ENCODE measurements at places on chromosomes 5 and 9.

DNA sequence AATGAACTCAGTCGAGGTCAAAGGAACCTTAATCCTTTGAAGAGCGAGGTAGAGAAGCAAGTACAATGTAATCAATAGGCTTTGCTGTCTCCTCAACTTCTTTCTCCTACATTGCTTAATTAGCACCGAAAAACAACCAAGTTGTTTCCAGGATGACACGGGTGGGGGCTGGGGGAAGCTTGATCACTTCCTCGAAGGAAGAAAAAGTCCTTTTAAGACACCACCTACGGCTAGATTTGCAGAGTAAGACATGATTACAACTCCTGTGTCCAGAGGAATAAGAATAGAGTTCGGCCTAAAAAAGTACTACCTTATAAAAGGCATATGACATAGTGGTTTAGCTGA is 811 bp upstream of the ARRDC3 start:
- no peak for DNase-seq

GRCh38 chr5:133367984-133368383 is 244.4 kb downstream of the FSTL4 start:
- DNase-seq, result no peak

GRCh38 chr5:80810425-80810824 is 149.7 kb upstream of the RASGRF2 start:
- DNase-seq, result no peak

- no peak for DNase-seq
These were observed 34.8 kb upstream of the TMEM250 start for GRCh38 chr9:136153381-136154065.

GRCh38 chr9:95171596-95171995 is 145.9 kb downstream of the FANCC start:
- no peak for DNase-seq

GRCh38 chr9:29778281-29778849 is 2205.1 kb upstream of the C9orf72 start:
- DNase-seq, result no peak

- DNase-seq, result no peak
These were observed 818 bp downstream of the PCDHGA10 start for GRCh38 chr5:141413540-141414069.

- DNase-seq, result no peak
These were observed 305.0 kb downstream of the RAB3C start for GRCh38 chr5:58887721-58888409.

DNA sequence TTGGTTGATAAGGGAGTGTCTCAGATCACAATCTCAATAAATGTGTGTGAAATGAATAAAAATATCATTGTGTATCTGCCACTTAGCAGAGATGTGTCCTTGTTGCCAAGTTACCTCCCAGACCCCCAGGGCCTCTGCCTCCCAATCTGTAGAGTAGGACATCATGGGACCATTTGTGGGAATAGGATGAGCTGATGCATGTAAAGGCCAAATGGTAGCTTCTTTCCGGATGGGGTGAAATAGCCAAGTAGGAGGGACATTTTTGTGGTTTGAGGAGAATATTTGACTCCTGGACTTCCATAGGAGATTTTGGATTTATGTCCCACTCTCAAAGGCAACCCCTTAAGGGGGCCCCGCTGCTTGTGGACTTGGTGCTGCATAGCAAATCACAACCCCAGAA is 82.6 kb upstream of the HRH2 start:
- DNase-seq, result no peak

GRCh38 chr5:121027636-121028035 is 563.5 kb downstream of the PRR16 start:
- DNase-seq, result no peak

DNA sequence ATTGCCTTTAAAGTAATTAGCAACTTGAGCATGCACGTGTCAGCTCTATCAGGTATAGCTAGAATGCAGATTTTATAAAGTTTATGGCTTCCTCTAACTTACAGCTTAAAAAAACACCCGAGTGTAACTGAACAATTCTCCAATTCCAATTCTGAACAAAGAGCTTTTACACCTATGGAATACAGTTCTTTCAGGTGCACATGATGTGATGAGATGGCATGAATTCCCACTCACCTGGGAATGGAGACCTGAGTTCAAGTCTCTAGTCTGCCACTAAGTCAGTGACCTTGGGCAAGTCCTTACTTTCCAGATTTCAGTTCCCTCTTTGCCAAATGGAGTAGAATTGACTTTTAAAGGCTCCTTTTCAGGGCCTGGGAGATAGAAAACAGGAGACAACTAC is 1.8 kb downstream of the ZFAND5 start:
- no peak for DNase-seq

DNA sequence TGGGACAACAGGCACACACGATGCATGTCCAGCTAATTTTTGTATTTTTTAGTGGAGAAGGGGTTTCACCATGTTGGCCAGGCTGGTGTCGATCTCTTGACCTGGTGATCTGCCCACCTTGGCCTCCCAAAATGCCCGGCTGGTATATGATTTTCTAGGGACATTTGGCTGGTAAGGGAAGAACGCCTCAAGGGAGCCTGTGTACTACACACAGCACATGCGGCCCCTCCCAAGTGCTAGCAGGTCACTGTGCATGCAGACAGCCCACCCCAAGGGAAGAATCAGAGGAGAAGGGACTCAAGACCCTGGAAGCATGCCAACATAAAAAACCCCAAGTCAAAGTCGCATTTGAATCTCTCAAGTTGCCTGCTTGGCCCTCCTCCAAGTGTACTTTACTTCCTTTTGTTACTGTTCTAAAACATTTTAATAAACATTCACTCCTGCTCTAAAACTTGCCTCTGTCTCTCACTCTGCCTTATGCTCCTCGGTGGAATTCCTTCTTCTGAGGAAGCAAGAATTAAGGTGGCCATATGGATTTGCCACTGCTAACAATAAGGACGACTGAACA is 24.3 kb upstream of the OTULINL start:
- no peak for DNase-seq

GRCh38 chr5:160071516-160071915 is 47.7 kb downstream of the PWWP2A start:
- no peak for DNase-seq

DNA sequence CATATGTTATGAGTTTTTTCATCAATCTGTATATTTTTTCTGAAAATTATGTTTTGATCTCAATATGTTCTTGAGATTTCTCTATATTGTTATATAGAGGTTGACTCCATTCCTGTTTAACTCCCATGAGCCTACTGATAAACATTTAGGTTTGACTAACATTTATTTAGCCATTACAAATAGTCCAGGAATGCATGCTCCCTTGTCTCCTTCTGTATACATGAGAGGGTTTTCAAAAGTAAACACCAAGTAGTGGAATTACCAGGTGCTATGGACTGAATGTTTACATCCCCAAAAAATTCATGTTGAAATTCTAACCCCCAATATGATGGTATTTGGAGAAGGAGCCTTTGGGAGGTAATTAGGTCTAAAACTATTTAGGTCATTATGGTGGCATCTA is 3.5 kb upstream of the OR5C1 start:
- DNase-seq, result no peak

DNA sequence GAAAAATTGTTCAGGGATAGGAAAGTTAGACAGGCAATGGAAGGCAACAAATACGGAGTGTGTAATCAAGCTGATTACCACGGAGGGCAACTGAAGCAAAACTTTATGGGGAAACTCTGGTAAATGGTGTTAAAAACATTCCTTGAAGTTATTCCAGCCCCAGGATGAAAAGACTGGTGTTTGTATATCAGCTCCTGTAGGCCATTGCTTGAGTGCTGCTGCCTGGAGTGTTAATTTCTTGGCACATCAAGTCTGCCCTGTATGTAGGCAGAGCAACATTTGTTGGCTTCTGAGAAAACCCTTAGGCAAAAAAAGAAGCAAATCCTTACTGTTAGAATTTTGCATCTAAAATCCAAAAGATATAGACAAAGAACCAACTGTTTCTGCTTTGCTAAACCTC is 686.5 kb upstream of the ACO1 start:
- DNase-seq, result no peak

DNA sequence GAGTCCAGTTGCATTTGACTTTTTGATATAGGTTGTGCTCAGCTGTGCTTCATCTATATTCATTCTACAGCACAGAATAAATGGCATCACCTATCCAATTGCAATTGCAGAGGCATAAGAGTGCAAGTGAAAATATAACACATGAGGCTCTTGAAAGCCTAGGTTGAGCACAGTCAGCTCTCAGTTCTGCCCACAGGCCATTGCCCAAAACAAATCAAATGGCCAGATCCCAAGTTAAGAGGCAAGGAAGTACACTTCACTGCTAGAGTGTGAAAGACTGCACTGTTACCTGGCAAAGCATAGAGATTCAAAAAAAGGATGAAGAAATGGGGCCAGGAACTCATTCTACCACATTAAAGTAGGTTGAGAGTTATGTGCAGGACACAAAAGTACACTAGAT is 305.5 kb upstream of the SEMA6A start:
- no peak for DNase-seq

GRCh38 chr5:132181011-132181629 is 46.5 kb downstream of the P4HA2 start:
- DNase-seq, result no peak

DNA sequence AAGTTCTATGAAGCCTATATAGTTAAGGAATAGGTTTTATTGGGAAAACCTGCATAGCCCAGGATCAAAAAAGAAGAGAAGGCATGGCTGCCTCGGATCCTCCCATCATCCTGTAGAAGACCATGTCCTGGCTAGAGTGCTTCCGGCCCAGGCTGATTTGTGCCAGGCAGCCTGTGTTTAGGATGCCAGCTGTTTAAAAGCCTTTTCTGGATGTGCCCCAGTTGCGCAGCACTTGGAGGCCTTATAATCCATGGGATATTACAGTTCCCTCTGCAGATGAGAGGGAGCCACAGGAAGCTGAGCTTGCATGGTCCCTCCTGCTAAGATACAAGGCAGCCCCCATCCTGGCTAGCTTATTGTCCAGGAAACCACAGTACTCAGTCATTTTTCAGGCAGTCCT is 97.9 kb downstream of the CHSY3 start:
- DNase-seq, result no peak

DNA sequence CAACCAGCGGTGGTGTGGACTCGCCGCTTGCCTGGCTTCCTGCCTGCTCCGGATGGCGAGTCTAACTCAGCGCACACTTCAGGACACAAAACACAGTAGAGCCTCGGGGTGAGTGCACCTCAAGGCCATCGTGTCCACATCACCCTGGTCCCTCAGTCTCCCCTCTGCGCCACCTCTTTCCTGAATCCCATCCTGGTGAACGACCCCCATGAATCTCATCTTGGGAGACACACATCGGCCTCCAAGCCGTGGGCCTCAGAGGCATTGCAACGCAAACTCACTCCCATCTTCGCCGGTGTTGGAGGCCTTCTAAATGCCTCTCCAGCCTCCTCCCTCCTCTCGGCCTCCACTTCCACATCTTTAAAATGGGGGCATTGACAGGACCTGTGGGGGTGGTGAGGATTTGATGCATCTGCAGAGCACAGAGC is 124.3 kb downstream of the COL23A1 start:
- DNase-seq, result no peak

- no peak for DNase-seq
These were observed 211.6 kb downstream of the DOCK8 start for GRCh38 chr9:426264-426663.

DNA sequence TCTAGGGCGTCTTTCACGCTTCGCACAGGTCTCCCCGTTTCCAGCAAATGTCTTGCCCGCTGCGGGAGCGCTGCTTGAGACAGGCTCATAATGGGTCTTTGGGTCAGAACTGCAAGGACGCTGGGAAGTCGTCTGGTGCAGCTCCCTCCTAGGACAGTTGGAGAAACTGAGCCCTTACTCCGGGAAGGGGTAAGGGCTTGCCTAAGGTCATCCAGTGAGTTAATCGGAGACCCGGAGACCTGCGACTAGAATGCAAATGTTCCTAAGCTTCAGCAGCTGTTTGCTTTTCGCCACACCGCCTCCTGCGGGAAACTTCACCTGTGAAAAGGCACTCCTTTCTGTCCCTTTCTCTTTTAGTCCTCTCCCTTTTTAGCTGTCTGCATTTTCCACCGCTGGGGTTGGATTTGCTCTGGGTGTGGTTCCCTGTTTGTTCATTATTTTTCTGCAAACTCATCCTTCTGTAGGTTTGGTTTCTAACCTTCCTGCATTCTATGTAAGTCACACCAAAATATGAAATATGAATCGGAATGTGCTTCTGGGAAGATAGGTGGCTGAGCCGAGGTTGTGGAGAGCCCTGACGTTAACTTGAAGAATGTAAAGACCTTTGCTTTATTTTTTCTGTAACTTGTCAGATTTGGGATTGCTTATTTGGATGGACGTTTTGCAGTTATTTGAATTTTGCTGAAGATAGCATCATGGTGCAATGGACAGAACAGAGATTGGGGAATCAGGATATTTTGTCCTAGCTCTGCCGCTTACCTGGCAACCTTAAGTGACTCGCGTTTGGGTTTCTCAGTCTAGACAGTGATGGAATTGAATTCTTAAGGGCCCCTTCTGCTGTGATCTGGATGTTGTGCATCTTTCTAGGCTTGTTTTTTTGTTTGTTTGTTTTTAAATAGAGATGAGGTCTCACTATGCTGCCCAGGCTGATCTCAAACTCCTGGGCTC is 909 bp downstream of the SLC36A1 start:
- no peak for DNase-seq

- DNase-seq, result no peak
These were observed 218.8 kb upstream of the NR4A3 start for GRCh38 chr9:99602854-99603253.

DNA sequence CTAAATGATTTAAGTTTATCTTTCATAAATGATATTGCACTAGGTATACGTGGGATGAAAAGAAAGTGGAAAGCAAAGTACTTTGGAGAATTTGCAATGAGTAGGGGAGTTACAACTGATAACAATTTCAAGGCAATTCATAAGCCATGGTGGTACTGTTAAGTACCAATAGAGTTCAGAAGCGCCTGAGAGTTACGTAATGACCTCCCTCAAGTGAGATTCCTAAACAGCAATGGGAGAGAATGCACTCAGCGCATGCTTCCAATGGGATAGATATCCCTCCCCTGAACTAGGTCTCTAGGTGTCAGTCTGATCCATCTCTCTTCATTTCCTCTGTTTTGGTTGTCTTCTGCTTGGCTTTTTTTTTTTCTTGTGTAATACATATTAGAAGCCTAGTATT is 249.3 kb downstream of the NNT start:
- DNase-seq, result no peak

DNA sequence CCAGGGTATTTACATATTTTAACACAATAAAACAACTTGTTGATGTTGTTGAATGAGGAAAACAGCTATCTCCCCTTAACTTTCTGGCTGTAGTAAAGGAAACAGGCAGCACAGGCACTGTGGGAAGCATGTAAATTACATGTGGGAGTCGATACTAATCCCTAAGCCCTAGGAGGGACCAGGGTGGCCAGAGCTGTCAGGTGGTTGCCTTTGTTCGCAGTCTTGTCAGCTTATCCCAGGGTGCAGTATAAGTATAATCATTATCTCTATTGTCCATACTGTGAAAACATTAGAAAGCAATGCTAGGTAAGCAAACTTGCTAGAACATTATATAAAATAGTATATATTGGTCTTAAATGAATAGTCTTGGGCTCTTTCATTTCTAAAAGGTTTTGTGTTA is 125.6 kb upstream of the RPS23 start:
- DNase-seq, result no peak

DNA sequence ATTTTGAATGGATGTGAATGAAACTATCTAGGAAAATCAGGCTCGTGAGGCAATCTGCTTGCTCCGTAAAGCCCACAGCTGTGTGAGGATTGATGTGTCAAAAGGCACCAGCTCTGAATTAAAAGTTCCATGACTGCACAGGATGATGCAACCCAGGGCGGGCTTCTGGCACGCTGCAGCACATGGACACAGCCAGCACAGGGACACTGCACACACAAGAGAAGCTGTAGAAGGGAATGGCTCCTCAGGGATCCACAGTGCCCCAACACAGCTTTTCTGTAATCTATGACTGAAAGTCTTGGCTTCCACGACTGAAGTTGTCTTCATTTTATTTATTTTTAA is 151.0 kb downstream of the GCNT1 start:
- DNase-seq, result peak; percentile 39

All from astrocyte of the spinal cord (primary cell).